ENCODE measurements at places on chromosomes 2 and 18.

DNA sequence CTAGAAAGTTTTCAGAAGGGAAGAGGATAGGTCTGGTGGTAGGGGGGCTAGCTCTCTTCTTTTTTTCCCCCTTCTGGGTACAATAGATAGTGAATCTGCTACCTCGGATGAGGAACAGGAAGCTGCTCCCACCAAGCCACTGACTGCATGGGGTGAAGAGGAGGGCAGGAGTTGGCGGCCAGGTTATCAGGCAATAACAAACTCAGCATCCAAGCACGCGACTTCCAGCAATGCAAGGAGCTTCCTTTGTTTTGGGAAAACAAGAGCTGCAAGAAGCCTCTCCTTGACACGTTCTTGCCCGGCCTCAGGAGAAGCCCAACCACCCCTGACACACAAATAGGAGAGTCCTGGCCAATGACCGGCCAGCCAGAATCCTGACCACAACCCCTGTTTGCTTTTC, 32.2 kb downstream of the NHEJ1 start:
- DNase-seq, result no peak

DNA sequence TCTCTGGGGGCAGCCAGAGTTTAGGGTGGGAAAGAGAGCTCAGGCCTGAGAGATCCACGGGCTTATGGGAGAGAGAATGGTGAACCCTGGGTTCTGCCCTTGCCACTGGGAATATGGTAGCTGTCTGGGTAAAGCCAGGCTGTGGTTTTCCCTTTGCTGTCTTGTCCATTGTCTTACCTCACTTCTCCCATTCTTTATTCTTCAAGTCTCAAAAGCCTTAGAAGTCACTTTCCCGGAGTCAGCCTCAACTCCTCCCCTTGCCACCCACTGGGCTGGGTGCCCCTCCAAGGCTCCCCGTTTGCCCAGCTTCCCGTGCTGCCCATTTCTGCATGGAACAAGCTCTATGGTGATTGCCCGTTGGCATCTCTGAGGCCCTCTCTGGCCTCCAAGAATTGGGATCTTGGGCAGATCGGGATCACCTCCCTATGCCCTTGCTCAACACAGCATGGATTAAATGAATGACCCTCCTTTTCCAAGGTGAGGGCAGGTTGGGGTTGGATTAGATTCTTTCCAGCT, 228.2 kb downstream of the HAUS1 start:
- DNase-seq, result no peak

GRCh38 chr2:24881158-24881557, 38.9 kb downstream of the ADCY3 start:
- no peak for DNase-seq

GRCh38 chr18:74126684-74127655, 20.7 kb downstream of the FBXO15 start:
- no peak for DNase-seq

- no peak for DNase-seq
Observed at GRCh38 chr2:65420712-65421431, 11.5 kb downstream of the SPRED2 start.

DNA sequence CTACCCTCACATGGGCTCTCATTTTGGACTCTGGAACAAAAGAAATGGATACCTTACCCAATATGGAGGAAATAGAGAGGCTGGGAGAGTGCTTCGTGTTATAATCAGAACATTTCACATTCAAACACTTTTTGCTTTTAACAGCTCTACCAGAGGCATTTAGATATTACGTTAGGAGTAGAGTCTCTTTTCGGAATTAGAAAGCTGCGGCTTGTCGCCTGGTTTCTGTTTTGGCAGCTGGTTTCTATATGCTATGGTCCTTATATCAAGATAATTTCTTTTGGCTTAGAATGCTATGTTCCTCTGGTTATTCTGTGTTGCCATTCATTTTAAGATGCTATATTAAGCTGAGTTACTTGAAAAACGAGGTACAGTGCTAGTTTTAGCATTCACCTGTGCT, 392.8 kb upstream of the GALNT5 start:
- no peak for DNase-seq

DNA sequence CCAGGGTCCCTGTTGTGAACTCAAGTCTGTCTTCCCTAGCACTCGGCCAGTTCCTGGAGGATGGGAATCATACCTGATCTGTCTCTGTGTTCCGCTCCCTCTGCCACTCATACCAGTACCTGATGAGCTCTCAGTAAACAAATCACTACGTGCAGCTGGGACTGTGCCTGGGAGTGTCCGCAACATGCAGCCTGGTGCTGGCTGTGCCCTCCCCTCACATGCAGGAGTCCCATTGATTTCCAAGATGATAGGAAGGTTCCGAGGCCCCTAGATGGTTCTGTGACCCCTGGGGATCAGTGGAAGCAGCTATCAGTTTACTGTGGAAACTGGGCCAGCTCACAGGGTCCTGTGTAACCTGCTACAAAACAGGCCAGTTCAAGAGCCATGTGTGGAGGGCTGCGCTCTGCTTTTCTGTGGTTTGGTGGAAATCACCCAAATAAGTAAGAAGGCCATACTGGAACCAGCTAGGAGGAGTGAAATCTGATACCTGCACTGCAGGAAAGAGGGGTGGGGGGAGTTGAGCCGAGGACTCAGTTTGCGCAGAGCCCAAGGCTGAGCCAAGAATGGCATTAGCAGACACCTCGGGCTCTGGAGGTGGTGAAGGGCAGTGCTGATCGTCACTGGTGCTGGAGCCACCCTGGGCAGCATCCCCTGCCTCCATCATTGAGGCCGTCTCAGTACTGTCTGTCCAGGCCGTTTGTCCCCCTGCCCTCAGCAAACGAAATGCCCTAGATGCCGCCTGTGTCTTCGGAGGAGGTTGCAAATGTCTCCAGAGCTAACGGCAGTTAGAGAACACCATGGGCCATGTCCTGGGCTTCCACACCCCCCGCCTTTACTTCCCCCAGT, 93.3 kb downstream of the KLHL29 start:
- DNase-seq, result no peak

DNA sequence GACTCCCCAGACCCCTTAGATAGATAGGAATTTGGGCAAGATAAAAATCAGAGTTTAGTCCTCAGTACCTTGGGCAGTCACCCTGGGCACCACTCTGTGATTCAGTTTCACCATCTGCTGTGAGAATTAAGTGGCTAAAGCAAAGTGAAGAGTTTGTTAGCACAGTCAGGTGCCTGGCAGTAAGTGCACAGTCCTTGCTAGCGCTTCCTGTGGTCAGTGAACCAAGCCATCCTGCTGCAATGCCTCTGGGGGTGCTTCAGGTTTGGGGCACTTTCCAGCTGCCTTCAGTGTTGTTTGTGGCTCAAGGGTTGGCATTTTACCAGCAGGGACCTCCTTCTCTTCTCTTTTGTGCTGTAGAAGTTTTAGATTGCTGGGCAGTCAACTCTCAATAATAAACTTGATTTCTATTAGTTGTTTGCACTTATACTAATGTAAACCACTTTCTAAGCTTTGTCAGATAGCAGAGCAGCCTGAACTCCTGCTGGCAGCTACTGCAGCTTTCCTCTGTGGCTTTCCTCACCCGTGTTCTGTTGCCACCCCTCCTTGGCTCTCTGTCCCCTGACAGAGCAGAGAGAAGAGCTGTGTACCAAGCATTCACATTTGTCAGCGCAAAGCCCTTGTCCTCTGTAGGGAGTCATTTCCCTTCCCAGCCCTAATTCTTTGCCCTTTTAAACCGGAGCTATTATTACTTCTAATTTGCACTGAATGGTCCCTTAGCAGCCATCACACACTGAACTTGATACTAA, 48.4 kb upstream of the RMP24 start:
- no peak for DNase-seq

DNA sequence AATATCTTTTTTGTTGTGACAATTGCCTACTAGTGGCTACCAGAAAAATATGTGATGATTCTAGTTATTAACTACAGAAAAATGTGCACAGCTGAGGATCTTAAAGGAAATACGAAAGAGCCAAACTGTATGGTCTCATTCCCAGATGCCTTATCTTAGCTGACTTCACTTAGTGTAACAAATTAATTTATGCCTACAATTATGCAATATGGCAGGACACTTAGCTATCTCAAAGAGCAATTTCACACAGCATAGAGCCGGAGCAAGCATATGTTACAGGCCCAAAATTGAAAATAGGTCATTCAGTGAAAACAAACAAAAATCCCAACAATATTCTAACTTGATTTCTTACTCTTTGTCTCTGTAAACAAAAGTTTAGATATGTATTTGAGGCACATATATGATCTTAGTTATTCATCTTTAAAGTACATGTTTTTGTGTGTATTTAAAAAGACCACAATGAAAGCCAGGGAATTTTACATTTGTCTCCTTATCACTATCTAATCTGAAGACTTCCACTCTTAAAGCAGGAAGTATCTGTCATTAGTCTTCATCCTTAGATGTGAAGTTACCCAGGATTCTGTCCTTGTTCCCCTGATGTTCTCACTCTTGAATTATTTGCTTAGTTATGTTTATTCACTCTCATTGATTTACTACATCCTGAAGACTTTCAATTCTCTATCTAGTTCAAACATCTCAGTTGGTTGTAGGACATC, 1579.0 kb upstream of the NXPH2 start:
- DNase-seq, result no peak
